Islet precursor cell (in vitro differentiated cells): ENCODE measurements at places on chromosomes 5 and 9.
A peak's percentile ranks its signal among the peaks of the same experiment; 100 is the strongest.

DNA sequence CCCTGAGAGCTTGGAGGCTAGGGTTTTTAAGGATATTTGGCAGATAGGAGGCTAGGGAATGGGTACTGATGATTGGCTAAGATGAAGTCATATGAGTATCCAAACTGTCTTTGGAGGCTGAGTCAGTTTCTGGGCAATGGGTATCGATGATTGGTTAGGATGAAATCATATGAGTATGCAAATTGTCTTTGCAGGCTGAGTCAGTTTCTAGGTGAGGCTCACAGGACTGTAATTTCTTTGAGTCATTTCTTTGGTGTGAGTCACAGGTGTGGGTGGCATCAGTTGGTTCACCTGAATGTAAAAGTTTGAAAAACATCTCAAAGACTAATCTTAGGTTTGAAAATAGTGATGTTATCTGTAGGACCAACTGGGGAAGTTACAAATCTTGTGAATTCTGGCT, 1068.0 kb downstream of the NR2F1-AS1 start:
- DNase-seq = no peak

GRCh38 chr9:120999317-120999716, 50.8 kb downstream of the C5 start:
- DNase-seq = no peak

GRCh38 chr5:120150770-120151169, 313.3 kb upstream of the PRR16 start:
- no peak for DNase-seq

- no peak for DNase-seq
Observed at GRCh38 chr9:77839459-77840140, 191.5 kb upstream of the GNA14 start.

DNA sequence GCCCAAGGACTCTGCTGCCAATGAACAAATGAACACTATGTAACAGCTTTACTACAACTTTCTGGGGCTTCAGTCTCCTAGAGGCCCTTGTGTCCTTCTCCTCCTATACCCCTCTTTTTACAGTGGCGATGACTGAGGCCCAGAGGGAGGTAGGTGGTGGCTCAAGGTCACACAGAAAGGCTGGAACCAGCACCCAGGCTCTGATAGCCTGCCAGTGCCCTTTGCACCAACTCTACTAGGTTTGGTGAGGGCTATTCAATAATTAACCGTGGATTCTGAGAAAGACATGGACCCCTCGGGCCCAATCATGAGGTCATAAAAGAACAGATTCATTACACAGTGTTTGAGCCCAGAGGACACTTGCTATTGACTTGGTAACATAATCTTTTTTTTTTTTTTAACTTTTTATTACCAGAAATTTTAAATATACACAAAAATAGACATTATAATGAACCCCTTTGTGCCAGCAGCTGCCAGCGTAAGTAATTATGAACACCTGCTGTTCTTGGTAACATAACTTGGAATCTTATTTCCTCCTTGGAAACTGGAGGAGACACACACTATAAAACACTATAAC, 6.1 kb upstream of the ALDH1B1 start:
- DNase-seq = no peak

- peak; percentile 63 for DNase-seq
Observed at GRCh38 chr5:51185850-51186329, 197.4 kb upstream of the ISL1 start.

GRCh38 chr5:31981361-31981945, 192.7 kb downstream of the GOLPH3 start:
- peak; percentile 73 for DNase-seq
